ENCODE measurements at places on chromosomes 3 and 15.

DNA sequence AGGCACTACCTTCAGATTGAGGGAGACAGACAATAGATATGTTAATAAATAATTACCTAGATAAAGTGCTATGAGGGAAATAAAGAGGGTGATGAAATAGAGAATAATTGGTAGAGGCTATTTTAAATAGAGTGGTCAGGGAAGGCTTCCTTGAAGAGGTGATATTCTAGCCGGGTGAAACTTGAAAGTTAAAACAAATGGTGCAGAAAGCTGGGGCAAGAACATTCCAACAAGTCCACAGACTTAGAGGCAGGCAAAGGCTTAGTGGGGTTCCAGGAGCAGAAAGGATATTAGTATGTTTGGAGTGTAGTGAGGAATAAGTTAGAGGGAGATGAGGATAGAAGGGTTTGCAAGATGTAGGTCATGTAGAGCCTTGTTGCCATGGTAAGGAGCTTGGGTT lies 10.1 kb downstream of the HACD3 start:
- H3K27ac ChIP-seq: no peak overlapping the region
- no peaks in the 10 kb centered on the region for H3K27me3 ChIP-seq
- no peak overlapping the region for H3K4me3 ChIP-seq
- H3K36me3 ChIP-seq: no peaks in the 10 kb centered on the region
- no peak for DNase-seq
- no peaks in the 10 kb centered on the region for H3K4me1 ChIP-seq

- no peak overlapping the region for H3K27ac ChIP-seq
- no peak for DNase-seq
- H3K4me1 ChIP-seq: no peaks in the 10 kb centered on the region
- H3K36me3 ChIP-seq: no peaks in the 10 kb centered on the region
- H3K27me3 ChIP-seq: peaks cover 2% of the 10 kb centered on the region
Observed at GRCh38 chr3:44903751-44904150, 29.3 kb downstream of the TGM4 start.

- H3K4me3 ChIP-seq: peak overlapping the region; percentile 10
- H3K27ac ChIP-seq: peak overlapping the region; percentile 61
- no peaks in the 10 kb centered on the region for H3K27me3 ChIP-seq
Observed at GRCh38 chr3:184582646-184583577, 21.3 kb downstream of the EPHB3 start.

DNA sequence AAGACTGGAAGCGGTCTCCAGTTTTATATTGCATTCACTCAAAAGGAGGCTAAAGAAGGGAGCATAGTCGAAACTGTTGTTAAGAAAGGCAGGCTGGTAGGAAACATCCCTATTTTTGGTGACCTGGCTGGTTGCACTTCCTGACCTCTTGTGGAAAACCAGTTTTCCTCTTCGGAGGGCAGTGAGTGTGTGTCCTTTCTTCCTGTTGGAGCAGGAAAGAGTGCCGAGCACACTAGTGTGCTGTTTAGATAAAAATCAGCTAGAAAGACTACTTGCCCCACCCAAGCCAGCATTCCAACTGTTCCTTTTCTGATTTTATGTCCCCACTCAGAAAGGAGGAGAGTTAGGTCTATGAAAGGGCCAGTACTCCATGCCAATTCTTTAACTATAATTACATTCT lies 65.1 kb upstream of the CCR4 start:
- no peak for DNase-seq
- H3K4me3 ChIP-seq: no peak overlapping the region

GRCh38 chr3:40719660-40720287 lies 195.0 kb downstream of the ZNF621 start:
- no peaks in the 10 kb centered on the region for H3K36me3 ChIP-seq
- H3K4me1 ChIP-seq: no peaks in the 10 kb centered on the region

- peaks cover 2% of the 10 kb centered on the region for H3K4me1 ChIP-seq
- no peaks in the 10 kb centered on the region for H3K36me3 ChIP-seq
- peak; percentile 62 for DNase-seq
Observed at GRCh38 chr3:197335428-197336132, 37.2 kb upstream of the DLG1 start.

- no peak overlapping the region for H3K27ac ChIP-seq
- H3K27me3 ChIP-seq: no peaks in the 10 kb centered on the region
- peaks cover 6% of the 10 kb centered on the region for H3K4me1 ChIP-seq
- peak; percentile 68 for DNase-seq
Observed at GRCh38 chr3:27630885-27631284, 91.2 kb downstream of the EOMES start.

DNA sequence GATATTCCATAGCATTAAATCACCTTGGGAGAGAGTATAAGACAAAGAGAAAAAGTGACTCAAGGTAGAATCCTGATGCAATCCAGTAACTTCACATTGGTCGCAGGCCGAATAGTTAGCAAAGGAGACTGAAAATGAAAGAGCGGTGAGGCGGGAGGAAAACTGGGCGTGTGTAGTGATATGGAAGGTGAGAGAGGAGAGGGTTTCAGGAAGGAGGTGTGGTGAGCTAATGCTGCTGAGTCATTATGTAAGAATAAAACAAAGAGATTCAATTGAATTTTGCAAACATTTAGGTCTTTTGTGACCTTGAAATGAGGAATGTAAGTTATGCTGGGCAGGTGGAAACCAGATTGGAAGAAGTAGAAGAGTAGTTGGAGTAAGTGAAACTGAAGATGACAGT lies 235.3 kb downstream of the C3orf38 start:
- H3K4me1 ChIP-seq: no peaks in the 10 kb centered on the region
- H3K4me3 ChIP-seq: no peak overlapping the region
- DNase-seq: no peak
- H3K27me3 ChIP-seq: no peaks in the 10 kb centered on the region

DNA sequence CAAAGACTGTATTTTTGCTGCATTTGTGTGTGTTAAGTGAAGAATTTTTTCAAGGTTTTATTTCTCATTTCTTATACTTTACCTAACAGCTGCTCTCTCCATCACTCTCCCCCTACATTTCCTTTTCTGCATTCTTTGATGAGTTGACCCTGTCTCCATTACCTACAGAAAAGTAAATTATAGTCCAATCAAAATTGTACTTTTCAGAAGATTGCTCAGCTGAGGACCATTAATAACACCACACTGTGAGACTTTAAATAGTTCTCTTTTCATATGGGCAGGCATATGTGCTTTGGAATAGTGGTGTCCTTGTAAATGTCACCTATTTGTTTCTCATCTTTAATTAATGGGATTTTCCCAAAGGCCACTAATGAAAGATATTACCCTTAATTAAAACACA lies 234.7 kb upstream of the GPR149 start:
- no peak for DNase-seq
- no peak overlapping the region for H3K4me3 ChIP-seq
- no peaks in the 10 kb centered on the region for H3K4me1 ChIP-seq
- no peak overlapping the region for H3K27ac ChIP-seq

GRCh38 chr3:161093895-161094294 lies 11.3 kb downstream of the B3GALNT1 start:
- H3K4me1 ChIP-seq: no peaks in the 10 kb centered on the region
- no peak for DNase-seq
- no peaks in the 10 kb centered on the region for H3K36me3 ChIP-seq
- no peak overlapping the region for H3K27ac ChIP-seq
- H3K4me3 ChIP-seq: no peak overlapping the region

GRCh38 chr3:180383332-180384020 lies 218.5 kb upstream of the TTC14 start:
- DNase-seq: no peak
- no peaks in the 10 kb centered on the region for H3K36me3 ChIP-seq
- H3K4me3 ChIP-seq: no peak overlapping the region
- no peaks in the 10 kb centered on the region for H3K27me3 ChIP-seq
- H3K4me1 ChIP-seq: no peaks in the 10 kb centered on the region

- no peak overlapping the region for H3K27ac ChIP-seq
- no peaks in the 10 kb centered on the region for H3K27me3 ChIP-seq
- no peaks in the 10 kb centered on the region for H3K4me1 ChIP-seq
- H3K4me3 ChIP-seq: no peak overlapping the region
- no peak for DNase-seq
- no peaks in the 10 kb centered on the region for H3K36me3 ChIP-seq
Observed at GRCh38 chr3:112090887-112091586, 4.8 kb downstream of the C3orf52 start.

- no peak overlapping the region for H3K4me3 ChIP-seq
Observed at GRCh38 chr3:79521221-79521848, 246.5 kb downstream of the ROBO1 start.

- DNase-seq: peak; percentile 68
- no peak overlapping the region for H3K27ac ChIP-seq
- no peaks in the 10 kb centered on the region for H3K36me3 ChIP-seq
- H3K4me1 ChIP-seq: no peaks in the 10 kb centered on the region
- peaks cover 4% of the 10 kb centered on the region for H3K27me3 ChIP-seq
Observed at GRCh38 chr3:10738688-10739372, 77.2 kb upstream of the SLC6A11 start.

- no peak overlapping the region for H3K27ac ChIP-seq
- peak; percentile 19 for DNase-seq
- H3K4me1 ChIP-seq: peaks cover 4% of the 10 kb centered on the region
- H3K4me3 ChIP-seq: peak overlapping the region; percentile 65
- no peaks in the 10 kb centered on the region for H3K36me3 ChIP-seq
Observed at GRCh38 chr3:38455639-38456430, 2.1 kb downstream of the ACVR2B start.

DNA sequence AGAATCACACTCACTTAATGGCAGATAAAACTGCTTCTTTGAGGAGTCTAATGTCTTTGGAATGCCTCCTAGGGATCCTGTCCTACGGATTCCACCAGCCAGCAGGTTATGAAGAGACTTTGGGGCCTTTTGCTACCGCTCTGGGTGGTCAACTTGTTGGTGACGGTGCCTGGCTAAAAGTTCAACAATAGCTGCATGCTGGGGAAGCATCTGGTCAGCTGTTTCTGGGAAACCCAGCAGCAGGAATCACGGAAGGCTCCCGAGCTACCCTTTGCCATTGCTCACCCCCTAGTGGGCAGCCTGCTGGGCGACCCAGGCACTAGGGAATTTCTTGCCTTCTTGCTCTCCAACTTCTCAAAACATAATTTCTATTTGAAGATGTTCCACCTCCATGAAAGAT lies 263.3 kb downstream of the NEK10 start:
- H3K4me3 ChIP-seq: no peak overlapping the region
- H3K27me3 ChIP-seq: no peaks in the 10 kb centered on the region
- H3K27ac ChIP-seq: no peak overlapping the region
- no peaks in the 10 kb centered on the region for H3K36me3 ChIP-seq
- DNase-seq: no peak

- no peak overlapping the region for H3K4me3 ChIP-seq
- H3K4me1 ChIP-seq: no peaks in the 10 kb centered on the region
- no peak overlapping the region for H3K27ac ChIP-seq
- peak; percentile 52 for DNase-seq
- no peaks in the 10 kb centered on the region for H3K27me3 ChIP-seq
- H3K36me3 ChIP-seq: no peaks in the 10 kb centered on the region
Observed at GRCh38 chr3:79032686-79033318, 735.0 kb downstream of the ROBO1 start.

- H3K27me3 ChIP-seq: no peaks in the 10 kb centered on the region
- peak; percentile 92 for DNase-seq
- H3K27ac ChIP-seq: peak overlapping the region; percentile 86
- H3K4me3 ChIP-seq: peak overlapping the region; percentile 48
Observed at GRCh38 chr3:11096266-11097139, 57.8 kb upstream of the HRH1 start.

DNA sequence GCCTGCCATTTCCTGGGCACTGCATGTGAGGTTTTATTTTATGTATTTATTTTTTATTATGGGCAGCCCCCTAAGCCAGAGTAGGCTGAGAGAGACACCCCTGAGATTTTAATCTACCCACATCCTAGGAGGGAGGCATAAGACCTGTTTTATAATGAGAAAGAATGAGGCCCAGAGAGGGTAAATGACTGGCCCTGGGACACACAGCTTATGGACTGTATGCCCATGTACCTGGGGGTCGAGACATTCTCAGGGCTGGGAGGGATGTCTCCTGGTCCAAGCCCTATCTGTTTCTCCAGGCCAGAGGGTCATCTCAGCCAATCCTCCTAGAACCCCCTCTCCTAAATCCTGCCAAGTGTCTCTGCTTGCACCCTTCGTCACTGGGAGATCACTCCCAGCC lies 6.1 kb downstream of the PLXND1 start:
- no peaks in the 10 kb centered on the region for H3K27me3 ChIP-seq
- DNase-seq: no peak
- no peak overlapping the region for H3K4me3 ChIP-seq
- H3K36me3 ChIP-seq: no peaks in the 10 kb centered on the region
- H3K4me1 ChIP-seq: peaks cover 62% of the 10 kb centered on the region

DNA sequence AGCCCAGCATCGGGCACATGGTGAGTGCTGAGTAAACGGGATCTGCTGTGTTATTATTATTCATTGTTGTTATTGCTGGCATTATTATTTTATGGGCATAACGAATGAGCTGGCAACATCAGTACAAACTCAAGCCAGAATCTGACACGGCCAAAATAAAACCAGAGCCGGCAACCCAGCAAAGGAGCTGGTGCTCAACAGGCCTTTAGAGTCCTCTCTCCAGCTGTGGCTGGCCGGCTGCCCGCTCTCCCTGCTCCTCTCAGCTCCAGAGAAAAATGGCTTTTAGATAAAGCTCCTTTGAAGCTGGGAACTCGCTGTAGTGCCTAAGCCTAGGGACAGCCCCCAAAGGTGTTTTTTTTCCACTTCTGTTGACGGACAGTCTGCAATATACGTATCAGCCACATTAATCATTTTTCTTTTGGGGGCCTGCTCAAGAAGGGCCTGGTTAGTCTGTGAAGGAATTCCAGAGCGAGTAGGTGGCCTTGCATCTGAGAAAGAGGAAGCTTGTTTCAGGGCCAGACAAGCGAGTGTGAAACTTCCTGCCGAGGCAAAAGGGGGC lies 193.9 kb upstream of the UBE2E1 start:
- peak; percentile 70 for DNase-seq
- H3K27ac ChIP-seq: peak overlapping the region; percentile 61
- H3K27me3 ChIP-seq: no peaks in the 10 kb centered on the region
- peaks cover 10% of the 10 kb centered on the region for H3K4me1 ChIP-seq
- H3K4me3 ChIP-seq: no peak overlapping the region

DNA sequence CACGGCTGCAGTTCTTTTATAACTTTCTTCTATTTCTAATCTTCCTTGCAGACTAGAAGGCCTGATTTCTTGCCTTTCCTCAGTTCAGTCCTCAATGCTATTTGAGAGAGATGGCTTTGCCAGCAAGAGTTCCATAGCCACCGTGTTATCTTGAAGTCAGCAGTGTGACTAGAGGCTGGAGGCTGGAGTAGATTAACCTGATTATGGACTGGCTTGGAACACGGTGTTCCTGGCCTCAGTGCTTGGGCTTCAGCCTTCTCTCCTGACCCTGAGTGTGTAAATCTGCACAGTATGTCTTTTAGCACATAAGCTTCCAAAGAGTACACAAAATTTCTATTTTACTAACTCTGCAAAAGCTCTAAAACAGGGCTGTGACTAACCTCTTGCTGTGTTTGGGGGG lies 61.4 kb downstream of the CCDC54 start:
- no peaks in the 10 kb centered on the region for H3K27me3 ChIP-seq
- H3K27ac ChIP-seq: no peak overlapping the region
- H3K4me1 ChIP-seq: no peaks in the 10 kb centered on the region

All from fibroblast of lung (primary cell).